ENCODE measurements at places on chromosomes 13 and 19. TPM values are rescaled to one million over a fixed set of nuclear protein-coding genes. Genes with fewer than 3 reads are reported as not detected.

- no peak overlapping the region for H3K4me3 ChIP-seq
- no peak overlapping the region for H3K27ac ChIP-seq
- no peaks in the 10 kb centered on the region for H3K4me1 ChIP-seq
- no peaks in the 10 kb centered on the region for H3K27me3 ChIP-seq
Observed at GRCh38 chr19:13396250-13397080, 109.8 kb downstream of the CACNA1A start.

- H3K27ac ChIP-seq, result no peak overlapping the region
- no peak for DNase-seq
- no peaks in the 10 kb centered on the region for H3K27me3 ChIP-seq
Observed at GRCh38 chr13:51637852-51638215, 53.6 kb downstream of the WDFY2 start.

DNA sequence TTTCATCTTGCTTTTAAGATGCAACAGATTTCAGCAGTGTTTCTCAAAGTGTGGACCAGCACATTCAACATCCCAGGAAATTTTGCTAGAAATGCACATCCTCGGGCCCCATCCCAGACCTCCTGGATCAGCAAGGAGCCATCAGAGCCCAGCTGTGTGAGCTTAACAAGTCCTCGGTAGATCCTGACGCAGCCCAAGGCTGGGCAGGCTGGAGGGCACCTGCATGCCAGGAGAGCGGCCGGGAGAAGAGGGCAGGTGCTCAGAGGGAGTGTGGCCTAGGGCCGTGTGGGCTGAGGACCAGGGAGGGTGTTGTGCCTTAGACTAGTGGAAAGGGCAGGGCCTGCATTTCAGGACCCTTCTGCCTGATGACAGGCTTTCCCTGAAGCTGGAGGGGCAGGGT is 2.2 kb upstream of the MCF2L start:
- peaks cover 2% of the 10 kb centered on the region for H3K36me3 ChIP-seq
- H3K27ac ChIP-seq, result no peak overlapping the region
- H3K4me1 ChIP-seq, result peaks cover 15% of the 10 kb centered on the region
- H3K4me3 ChIP-seq, result no peak overlapping the region
- H3K27me3 ChIP-seq, result peaks cover 22% of the 10 kb centered on the region
- no peak for DNase-seq

DNA sequence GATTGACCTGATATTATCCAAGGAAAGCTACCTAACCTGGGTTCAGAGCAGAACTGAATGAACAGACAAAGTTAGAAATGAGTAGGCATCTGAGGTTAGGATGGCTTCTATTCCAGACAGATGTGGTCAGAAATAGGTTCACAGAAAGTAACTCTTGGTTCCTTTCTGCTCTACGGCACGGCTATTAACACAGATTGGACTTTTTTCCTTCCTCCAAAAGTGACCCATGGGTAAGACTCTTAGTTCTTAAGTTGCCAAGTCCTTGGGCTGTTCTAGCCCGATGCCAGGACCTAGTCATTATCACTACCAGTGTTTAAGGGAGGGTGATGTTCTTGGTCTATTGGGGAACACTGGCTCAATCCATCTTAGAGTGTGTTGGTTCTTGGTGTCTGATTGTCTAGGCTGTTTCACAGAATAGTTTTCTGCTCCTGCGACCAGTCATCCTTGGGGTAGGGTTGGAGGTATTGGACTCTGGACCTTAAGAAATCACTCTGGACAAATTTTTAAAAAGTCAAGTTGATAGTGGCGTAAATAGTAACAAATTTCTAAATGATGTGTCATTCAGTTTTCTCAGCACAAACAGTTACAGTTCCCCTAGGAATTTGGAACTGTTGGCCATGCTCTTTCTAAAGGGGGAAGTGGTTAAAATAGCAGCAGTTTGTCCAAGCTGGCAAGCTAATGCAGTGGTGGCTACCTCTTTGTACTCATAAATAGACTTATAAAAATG is 60.1 kb upstream of the MYCBP2 start:
- no peak overlapping the region for H3K4me3 ChIP-seq
- H3K4me1 ChIP-seq, result peaks cover 7% of the 10 kb centered on the region
- DNase-seq, result no peak

GRCh38 chr13:49536144-49536873 is 40.6 kb downstream of the PHF11 start:
- no peak for DNase-seq
- no peak overlapping the region for H3K27ac ChIP-seq
- peaks cover 37% of the 10 kb centered on the region for H3K4me1 ChIP-seq
- no peaks in the 10 kb centered on the region for H3K27me3 ChIP-seq

DNA sequence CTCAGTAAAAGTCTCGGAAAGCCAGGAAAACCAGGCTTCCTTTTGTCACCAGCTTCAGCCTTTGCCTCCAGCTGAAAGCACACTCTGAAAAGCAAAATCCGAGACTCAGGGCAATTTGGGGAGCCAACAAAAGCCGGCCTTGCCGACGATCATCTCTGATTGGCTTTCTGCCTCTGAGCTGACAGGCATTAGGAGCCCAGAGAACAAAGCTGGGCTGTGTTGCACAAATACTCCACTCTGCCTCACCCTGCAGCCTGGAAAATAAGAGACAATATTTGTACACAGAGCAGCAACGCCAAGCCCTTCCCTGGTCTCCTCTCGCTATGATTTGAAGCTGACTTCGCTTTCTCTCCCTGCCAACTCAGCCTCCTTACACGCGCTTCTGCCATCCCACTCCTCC is 46.9 kb downstream of the CACNA1A start:
- no peak overlapping the region for H3K27ac ChIP-seq
- DNase-seq, result no peak
- no peaks in the 10 kb centered on the region for H3K4me1 ChIP-seq
- H3K4me3 ChIP-seq, result no peak overlapping the region
- H3K36me3 ChIP-seq, result no peaks in the 10 kb centered on the region
- no peaks in the 10 kb centered on the region for H3K27me3 ChIP-seq

- H3K36me3 ChIP-seq, result no peaks in the 10 kb centered on the region
- no peak overlapping the region for H3K27ac ChIP-seq
- H3K4me1 ChIP-seq, result no peaks in the 10 kb centered on the region
- DNase-seq, result no peak
Observed at GRCh38 chr19:54725321-54725720, 1.1 kb downstream of the KIR3DL3 start.

DNA sequence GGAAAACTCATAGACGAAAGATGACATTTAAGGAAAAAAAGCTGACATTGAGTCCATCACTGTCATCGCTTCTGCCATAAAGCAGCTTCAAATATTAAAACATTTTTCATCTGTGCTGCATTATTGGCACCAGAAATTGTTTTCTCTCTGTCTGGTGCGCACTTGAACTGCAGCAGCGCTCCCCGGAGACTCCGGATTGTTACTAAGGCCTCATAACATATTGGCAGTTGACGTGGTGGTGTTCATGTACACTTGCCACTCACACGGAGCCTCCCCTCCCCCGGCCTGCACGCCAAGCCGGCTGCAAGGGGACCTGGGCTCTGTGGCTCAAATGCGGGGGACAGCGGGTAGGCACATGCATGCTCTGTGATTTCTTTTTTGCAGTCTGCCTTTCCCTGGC is 203.2 kb downstream of the TSHZ3 start:
- H3K27ac ChIP-seq, result no peak overlapping the region
- no peaks in the 10 kb centered on the region for H3K27me3 ChIP-seq
- no peaks in the 10 kb centered on the region for H3K36me3 ChIP-seq
- H3K4me3 ChIP-seq, result no peak overlapping the region
- no peaks in the 10 kb centered on the region for H3K4me1 ChIP-seq

DNA sequence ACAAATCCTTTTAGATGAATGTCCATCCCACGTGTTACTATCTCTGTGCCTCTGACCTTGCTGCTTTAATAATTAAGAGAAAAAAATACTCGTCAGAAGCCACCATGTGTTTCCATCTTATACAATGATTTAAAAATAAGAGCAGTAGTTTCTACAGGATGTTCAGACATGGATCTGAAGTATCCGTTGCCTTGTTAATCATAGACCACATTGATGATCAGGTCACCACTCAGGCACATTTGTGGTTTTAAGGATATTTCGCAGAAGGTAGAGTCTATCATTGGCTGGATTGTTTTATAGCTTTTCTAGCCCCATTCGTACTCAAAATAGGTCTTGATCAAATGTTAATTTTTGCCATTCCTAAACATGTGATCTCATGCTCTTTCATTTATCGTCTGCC is 710.0 kb upstream of the ARGLU1 start:
- no peaks in the 10 kb centered on the region for H3K27me3 ChIP-seq
- H3K36me3 ChIP-seq, result no peaks in the 10 kb centered on the region
- H3K4me3 ChIP-seq, result no peak overlapping the region
- DNase-seq, result no peak
- no peak overlapping the region for H3K27ac ChIP-seq

DNA sequence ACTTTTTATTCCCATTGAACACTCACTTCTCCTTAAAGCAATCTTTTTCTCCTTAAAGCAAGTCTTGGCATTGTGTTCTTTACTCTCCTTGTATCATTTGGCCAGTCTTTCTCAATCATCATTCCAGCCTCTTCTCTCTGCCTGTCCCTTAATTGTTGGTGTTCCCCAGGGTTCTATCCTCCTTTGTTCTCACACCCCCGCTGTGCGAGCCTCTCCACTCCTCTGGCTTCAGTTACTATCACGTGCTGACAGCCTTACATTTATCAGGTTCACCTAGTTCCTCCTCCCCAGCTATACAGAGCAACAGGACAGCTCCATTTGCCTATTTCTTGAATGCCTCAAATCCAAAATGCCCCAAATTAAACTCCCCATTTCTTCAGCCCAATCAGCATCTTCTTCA is 24.6 kb downstream of the CYSLTR2 start:
- no peak overlapping the region for H3K27ac ChIP-seq
- DNase-seq, result no peak
- H3K4me3 ChIP-seq, result no peak overlapping the region
- peaks cover 7% of the 10 kb centered on the region for H3K4me1 ChIP-seq
- no peaks in the 10 kb centered on the region for H3K36me3 ChIP-seq

GRCh38 chr13:107365466-107366215 is 797.7 kb upstream of the ARGLU1 start:
- H3K36me3 ChIP-seq, result no peaks in the 10 kb centered on the region
- H3K27ac ChIP-seq, result no peak overlapping the region
- DNase-seq, result no peak
- H3K4me3 ChIP-seq, result no peak overlapping the region
- no peaks in the 10 kb centered on the region for H3K27me3 ChIP-seq

- H3K27ac ChIP-seq, result no peak overlapping the region
- H3K4me1 ChIP-seq, result peaks cover 5% of the 10 kb centered on the region
- no peak for DNase-seq
Observed at GRCh38 chr13:104954210-104954609, 1581.3 kb downstream of the EFNB2 start.

- no peaks in the 10 kb centered on the region for H3K36me3 ChIP-seq
- no peaks in the 10 kb centered on the region for H3K27me3 ChIP-seq
- H3K27ac ChIP-seq, result no peak overlapping the region
- H3K4me1 ChIP-seq, result no peaks in the 10 kb centered on the region
- DNase-seq, result no peak
- H3K4me3 ChIP-seq, result no peak overlapping the region
Observed at GRCh38 chr13:91632086-91632485, 233.7 kb downstream of the GPC5 start.

DNA sequence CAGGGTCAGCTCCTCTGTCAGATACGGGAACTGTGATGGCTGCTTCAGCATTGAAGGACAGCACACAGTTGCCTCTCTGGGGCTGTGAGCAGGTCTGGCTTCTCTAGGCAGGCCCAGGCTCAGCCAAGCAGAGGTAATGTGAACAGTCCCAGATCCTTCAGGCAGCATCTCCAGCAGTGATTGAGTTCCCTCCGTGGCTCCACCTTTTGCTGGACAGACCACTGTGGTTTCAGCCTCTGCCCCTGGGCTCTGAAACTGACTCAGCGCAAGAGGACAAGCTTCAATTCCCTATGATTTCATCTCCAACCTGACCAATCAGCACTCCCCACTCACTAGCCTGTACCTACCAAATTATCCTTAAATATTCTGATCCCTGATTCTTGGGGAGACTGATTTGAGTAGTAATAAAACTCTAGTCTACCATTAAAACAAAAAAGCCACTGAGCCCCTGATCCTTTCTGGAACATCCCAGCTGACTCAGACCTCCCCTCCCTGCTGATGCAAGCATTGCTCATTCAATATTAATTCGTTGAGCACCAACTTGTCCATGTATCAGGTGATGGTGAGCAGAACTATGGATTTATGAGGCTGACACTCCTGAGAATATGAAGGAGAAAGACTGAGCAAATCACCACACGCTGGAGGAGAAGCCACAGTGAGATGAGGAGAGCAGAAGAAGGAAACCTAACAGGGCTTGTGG is 16.7 kb downstream of the GSX1 start:
- H3K27ac ChIP-seq, result no peak overlapping the region
- H3K4me1 ChIP-seq, result no peaks in the 10 kb centered on the region

DNA sequence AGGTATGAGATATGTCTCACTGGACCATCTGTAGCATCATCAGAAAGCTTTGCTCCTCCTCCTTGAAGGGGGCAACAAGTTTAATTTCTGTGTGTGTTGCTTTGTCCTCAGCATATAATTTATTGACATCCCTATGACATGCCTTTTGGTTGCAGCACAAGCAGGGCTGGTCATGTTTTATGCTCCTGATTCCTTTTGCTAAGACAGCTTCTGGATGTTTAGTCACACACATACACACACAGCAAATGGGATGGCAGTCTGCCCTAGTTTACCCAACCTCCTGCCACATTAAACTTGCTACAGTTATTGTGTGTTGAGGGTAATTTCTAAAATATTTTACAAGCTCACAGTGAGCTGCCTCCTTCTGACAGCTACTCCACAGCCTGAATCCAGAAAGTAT is 217.9 kb upstream of the RXFP2 start:
- peaks cover 6% of the 10 kb centered on the region for H3K27me3 ChIP-seq
- H3K4me3 ChIP-seq, result no peak overlapping the region
- H3K4me1 ChIP-seq, result no peaks in the 10 kb centered on the region
- no peaks in the 10 kb centered on the region for H3K36me3 ChIP-seq
- DNase-seq, result no peak
- no peak overlapping the region for H3K27ac ChIP-seq

DNA sequence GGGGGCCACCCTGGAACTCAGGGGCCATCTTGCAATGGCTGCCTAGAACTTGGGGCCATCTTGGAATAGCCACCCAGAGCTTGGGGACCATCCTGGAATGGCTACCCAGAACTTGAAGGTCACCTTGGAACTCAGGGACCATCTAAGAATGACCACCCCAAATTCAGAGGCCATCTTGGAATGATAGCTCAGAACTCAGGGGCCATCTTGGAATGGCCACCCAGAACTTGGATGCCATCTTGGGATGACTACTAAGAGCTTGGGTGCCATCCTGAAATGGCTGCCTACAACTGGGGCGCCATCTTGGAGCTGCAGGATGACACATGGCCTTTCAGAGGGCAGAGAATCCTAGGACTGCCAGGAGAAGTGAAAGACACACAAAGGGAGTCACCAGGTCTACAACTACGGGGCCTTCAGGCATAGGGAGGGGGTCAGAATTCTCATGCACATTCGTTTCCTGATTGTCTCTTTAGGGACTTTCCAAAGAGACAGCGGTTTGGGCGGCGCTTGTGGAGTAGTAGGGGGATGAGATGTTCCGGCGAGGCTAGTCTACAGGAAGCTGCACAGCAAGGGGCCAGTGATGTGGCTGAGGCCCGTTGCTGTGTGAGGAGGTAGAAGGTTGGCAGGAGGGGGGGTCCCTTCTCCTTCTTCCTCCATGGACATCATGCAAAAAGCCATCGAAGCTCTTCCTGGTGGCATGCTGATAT is 125.0 kb downstream of the IER2 start:
- H3K27ac ChIP-seq, result no peak overlapping the region
- no peak overlapping the region for H3K4me3 ChIP-seq
- H3K36me3 ChIP-seq, result no peaks in the 10 kb centered on the region

GRCh38 chr13:109481040-109481439 is 305.3 kb downstream of the IRS2 start:
- no peak for DNase-seq
- no peaks in the 10 kb centered on the region for H3K36me3 ChIP-seq
- H3K27ac ChIP-seq, result no peak overlapping the region
- H3K4me3 ChIP-seq, result no peak overlapping the region

Gene ZIC5
- not detected for total RNA-seq

Gene PNMA8B
- total RNA-seq, result 0.07 TPM

Gene CCL25
- 7.4 TPM for total RNA-seq

Gene COL4A1
- total RNA-seq, result 0.12 TPM

Gene ATXN8OS
- not detected for total RNA-seq

Gene SBSN
- not detected for total RNA-seq

Gene ZNF284
- total RNA-seq, result 2.1 TPM

Gene CCDC70
- total RNA-seq, result not detected

All from activated CD4-positive, alpha-beta T cell treated with anti-CD3 and anti-CD28 coated beads, Interleukin-2, amount 10 ng/mL, durations not matched to agents 7 days and 5 days (primary cell).